Vagina (tissue), 2 donors: ENCODE measurements at places on chromosomes 16 and 17.

- DNase-seq = no peak
Measured at GRCh38 chr16:50602531-50603205, 54.5 kb downstream of the NKD1 start.

DNA sequence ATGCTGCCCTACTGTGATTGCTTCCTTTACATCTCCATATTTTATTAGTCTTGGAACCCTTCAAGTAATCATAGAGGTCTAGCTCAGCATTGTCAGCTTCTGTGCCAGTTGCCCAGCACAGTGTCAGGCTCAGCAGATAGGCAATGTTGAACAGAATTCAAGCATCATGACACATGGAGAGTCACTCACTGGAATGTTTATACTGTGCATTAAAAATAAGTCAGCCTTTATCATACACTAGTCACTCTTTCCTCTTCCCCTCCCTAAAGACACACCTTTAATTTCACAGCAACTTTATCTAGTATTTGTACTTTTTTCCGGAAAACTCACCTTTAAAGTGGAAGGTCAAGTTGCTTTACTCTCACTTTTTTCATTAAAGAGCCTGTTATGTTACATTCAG is 253.8 kb upstream of the CDH11 start:
- DNase-seq = no peak

DNA sequence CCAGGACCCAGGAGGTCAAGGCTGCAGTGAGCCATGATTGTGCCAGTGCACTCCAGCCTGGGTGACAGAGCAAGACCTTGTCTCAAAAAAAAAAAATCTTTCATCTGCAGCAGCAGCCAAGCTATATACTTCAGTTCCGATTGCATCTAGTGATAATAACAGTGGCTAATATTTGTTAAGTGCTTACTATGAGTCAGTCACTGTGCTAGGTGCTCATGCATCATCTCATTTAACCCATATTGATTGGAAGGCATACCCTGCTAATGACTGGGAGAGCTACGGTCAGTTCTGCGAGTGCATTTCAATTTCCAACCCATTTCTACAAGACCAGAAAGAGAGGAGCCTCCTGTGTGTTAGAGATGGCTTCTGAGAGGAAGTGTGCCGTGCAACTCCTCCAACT is 7.7 kb upstream of the TUBG2 start:
- DNase-seq = no peak

GRCh38 chr17:81665205-81666091 is 957 bp downstream of the OXLD1 start:
- no peak for DNase-seq

GRCh38 chr16:88479793-88480760 is 27.0 kb downstream of the ZFPM1 start:
- no peak for DNase-seq

- DNase-seq = no peak
Measured at GRCh38 chr16:67979955-67980678, at the start of gene DPEP3. DPEP3 (minus strand) TSS chr16:67980499; CDS start chr16:67980380, 119 bp downstream.

GRCh38 chr17:78831688-78832540 is 8.7 kb downstream of the USP36 start:
- DNase-seq = no peak

- no peak for DNase-seq
Measured at GRCh38 chr17:44556832-44557606, at the start of gene FZD2. FZD2 (plus strand) TSS chr17:44557484; CDS start chr17:44557689, 205 bp downstream.

- DNase-seq = no peak
Measured at GRCh38 chr16:27291106-27291505, 22.5 kb upstream of the NSMCE1 start.

GRCh38 chr17:2028737-2029136 is 1.2 kb upstream of the DPH1 start:
- DNase-seq = no peak

DNA sequence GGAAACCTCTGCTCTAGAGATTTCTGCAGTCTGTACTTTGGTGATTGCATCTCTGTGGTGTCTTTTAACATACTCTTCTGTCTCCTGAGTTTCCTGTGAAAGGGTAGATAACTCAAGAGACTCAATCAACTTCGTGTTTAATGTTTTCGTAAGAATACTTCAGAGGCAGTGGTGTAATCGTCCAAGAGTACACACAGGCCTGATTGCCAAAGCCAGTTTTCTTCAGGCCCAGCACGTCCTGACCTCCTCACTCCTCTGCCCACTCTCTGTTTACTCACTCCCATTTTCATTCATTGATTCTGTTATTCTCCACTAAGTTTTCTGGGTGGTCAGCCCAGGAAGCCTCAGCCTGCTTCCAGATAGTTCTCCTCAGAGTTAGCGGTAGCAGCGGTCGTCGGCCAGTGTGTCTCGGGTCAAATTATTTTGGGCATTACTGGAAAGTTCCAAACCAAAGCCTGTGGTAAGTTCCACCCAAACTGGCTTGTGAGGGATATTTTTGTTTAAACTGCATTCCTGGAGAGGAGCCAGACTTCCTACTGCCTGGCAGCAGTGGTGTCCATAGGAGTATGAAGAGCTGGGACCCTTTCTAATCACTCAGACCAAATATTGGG is 293.2 kb downstream of the WWOX start:
- DNase-seq = no peak

DNA sequence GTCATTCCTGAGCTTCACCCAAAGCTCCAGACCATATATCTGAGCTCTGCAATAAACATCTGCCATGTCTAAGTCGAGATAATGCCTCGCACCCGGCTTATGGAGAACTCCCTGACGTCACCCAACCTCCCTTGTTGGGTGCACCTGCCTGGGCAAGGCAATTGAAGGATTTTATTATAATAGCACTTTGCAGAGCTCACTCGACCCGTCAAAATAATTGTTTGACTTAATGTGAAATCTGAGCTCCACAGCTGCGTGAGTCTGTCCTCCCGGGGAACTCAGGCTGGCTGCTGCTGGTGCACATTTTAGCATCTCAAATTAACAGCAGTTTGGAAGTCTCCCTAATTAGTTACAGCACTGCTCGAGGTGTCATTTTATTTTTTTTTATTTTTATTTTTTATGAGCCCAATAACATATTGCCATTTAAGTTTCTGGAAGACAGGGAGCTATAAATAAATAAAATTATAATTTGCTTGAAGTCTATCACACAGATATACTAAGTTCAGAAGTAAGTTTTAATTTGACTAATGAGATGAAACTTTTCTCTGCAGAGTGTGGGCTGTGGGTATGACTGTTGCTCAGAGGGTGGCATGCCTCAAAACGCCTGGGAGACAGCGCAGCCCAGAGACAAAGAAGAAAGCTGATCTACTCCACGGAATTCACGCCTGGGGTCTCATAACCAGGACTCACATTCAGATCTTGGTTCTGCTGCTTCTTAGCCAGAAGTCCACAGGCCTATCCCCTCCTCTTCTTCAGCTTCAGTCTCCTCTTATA is 401.4 kb upstream of the C16orf82 start:
- peak; percentile 16 for DNase-seq

- DNase-seq = no peak
Measured at GRCh38 chr17:75013092-75013559, 656 bp downstream of the MRPL58 start.

DNA sequence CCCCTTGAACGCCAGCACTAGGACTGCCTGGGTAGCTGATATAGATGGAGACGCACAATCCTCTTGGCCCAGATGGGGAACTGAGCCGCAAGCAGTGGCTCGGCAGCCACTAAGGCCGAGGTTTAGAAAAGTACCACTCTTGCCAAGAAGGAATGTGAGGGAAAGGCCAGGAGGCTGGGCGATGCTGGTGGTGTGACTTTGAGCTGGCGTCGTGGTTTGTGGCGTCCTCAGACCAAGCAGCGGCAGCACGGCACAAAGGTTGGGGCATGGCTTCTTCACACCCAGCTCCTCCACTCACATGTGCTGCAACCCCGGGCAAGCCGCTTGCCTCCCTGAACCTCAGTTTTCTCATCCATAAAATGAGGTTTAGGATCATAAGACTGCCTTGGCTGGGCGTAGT is 15.6 kb downstream of the DCAKD start:
- no peak for DNase-seq

DNA sequence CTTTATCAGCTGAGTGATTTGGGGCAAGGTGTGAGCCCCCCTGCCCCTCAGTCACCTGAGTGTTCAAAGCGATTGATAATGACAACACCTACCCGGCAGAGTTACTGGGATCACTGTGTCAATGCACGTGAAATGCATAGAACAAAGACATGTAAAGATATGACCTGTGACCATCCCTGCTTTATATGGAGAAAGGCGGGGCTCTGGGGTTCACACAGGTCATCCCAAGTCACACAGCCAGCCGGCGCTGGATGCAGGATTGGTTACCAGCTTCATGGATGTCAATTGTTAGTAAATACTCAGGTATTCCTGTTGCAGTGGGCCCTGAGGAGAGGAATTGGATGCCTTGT is 64.4 kb downstream of the CRISPLD2 start:
- no peak for DNase-seq

GRCh38 chr17:75130059-75130631 is 1.4 kb downstream of the NT5C start:
- DNase-seq = no peak

DNA sequence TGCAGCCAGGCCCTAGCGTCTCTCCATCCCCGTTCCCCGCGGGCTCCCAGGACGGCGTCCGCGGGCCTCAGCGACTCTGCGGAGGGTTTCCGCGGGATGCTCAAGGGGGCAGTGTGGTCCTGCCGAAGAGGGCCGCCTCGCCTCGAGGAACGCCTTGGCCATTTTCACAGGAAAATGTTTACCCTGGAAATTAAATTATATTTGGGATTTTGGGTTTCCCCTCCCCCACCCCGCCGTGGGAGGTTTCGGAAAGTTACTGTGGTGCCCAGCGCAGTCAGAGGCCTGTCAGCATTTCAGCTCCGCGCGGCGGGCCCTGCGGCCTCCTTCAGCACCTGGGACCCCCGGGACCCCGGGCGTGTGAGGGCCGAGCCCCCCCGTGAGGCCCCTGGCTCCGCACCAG is 94.5 kb downstream of the PCTP start:
- DNase-seq = no peak

DNA sequence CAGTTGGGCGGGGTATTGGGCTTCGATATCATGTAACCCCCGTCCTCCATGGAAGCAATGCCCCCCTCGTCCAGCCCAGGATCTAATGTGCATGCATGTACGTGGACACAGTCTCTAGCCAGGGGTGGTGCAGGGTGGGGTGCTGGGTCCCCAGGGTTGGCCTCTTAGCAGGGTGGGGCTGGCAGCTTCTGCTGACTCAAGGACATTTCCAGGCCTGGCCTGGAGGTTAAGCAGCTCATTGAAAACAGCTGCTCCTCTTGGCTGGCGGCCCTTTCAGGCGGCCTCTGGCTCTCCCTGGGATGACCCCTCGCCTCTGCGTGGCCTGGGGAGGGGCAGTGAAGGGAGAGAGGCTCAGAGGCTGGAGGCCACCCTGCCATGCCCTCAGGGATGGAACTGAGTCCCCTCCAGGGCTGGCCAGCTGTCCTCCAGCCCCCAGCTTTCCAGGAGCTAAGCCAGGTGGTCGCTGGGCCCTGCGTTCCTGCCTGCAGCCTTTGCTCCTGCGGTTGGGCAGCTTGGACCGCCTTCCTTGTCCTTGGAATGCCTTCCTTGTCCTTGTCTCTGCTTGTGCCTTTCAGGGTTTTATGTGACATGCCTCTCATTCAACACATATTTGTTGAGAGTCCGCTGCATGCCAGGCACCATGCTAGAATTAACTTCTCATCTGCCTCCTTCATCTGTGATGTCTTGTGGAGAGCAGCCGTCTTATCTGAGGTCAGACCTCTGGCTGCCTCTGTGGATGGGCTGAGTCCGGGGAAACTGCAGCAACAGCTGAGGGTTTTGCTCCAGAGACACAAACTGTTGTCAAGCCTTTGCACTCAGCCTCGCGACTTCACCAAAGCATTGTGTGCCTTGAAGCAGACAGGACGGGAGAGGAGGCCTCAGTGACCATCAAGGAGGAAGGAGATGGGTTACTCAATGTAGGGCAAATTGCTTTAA is 26.6 kb downstream of the MRC2 start:
- DNase-seq = peak; percentile 87

DNA sequence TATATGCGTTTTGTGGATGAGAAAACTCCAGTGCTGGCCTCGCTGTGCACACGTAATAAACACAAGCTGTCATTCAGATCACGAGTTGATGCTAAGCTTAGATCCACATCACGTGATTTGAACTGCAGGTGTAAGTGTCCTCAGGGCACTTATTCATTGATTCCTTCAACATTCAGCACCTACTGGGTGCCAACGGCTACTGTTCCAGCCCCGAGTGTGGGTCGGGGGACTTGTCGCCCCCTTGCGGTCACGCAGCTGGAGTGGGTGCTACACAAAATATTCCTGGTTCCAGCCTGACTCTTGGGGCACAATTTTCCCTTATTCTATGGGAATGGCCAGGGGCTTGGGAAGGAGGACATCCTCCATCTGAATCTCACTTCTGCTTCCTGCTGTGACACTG is 29.9 kb upstream of the GINS2 start:
- DNase-seq = no peak

GRCh38 chr17:36475346-36475970 is 11.0 kb upstream of the ZNHIT3 start:
- DNase-seq = no peak

GRCh38 chr17:77365584-77366186 is 224.9 kb downstream of the SEC14L1 start:
- no peak for DNase-seq

DNA sequence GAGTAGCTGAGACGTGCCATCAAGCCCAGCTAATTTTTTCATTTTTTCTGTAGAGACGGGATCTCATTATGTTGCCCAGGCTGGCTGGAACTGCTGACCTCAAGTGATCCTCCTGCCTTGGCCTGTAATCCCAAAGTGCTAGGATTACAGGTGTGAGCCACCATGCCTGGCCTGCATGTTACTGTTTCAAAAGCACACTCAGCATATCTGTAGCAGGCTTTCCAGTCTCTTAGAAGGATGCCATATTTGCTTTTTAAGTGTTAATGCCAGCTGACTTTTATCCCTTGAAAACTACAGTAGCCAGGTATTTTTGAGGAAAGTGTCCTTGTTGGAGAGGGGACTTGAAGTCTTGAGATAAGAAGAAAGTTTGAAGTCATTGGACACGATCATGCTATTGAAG is 15.3 kb upstream of the SPAG9 start:
- DNase-seq = no peak

DNA sequence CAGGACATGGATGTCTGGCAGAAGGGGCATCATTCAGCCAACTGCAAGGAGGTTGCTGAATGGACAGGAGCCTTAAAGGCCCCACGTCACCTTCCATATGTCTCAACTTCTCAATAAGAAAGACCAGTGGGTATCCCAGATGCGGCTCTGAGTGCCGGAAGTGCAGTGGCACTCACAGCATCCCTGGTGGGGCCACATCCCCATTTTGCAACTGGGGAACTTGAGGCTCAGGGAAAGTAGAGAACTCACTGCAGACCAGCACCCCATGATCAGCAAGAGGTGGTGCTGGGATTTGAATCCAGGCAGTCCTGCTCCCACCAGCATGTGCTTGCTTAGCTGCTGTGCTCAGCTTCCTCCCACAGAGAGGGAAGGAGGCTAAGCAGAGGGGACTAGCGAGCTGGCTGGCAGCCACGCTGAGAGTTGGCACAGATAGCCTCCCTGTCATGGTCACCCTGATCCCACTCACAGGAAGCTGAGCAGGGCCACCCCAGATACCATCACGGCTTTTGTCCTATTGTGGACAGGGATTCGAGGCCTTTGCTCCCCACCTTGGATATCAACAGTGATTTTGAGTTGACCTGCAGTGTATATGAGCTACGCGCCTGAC is 294.2 kb upstream of the FOXF1 start:
- no peak for DNase-seq
